Fibroblast of skin of right biceps (primary cell): ENCODE measurements at places on chromosomes 16 and 17.
A peak's percentile ranks its signal among the peaks of the same experiment; 100 is the strongest.

DNA sequence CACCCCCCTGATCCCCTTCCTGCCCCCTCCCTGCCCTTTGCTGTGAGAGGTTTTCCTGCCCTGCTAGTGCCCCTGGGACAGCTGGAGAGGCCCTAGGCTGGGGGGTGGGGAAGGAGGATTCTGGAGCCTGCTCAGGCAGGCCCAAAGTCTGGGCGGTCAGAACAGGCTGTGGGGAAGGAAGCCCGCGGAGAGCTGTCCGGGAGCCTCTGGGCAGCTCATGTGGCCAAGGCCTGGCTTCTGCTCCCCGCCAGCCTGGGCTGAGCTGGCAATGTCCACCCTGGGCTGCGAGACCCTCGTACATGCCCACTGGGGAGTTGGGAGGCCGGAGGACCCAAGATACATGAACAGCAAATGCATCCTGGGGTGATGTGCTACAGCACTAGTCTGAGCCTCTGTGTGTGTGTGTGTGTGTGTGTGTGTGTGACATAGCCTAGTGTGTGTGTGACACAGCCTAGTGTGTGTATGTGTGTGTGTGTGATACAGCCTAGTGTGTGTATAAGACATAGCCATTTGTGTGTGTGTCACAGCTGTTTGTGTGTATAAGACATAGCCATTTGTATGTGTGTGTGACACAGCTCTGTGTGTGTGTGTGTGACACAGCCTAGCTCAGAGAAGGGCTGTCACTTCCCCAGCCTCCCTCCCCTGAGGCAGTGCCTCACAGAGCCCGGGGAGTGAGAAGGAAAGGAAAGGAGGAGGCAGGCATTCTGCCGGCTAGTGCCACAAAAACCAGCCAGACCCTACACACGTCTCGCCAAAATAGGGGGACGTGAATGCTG, 201.4 kb upstream of the CIBAR2 start:
- DNase-seq, result peak; percentile 29

DNA sequence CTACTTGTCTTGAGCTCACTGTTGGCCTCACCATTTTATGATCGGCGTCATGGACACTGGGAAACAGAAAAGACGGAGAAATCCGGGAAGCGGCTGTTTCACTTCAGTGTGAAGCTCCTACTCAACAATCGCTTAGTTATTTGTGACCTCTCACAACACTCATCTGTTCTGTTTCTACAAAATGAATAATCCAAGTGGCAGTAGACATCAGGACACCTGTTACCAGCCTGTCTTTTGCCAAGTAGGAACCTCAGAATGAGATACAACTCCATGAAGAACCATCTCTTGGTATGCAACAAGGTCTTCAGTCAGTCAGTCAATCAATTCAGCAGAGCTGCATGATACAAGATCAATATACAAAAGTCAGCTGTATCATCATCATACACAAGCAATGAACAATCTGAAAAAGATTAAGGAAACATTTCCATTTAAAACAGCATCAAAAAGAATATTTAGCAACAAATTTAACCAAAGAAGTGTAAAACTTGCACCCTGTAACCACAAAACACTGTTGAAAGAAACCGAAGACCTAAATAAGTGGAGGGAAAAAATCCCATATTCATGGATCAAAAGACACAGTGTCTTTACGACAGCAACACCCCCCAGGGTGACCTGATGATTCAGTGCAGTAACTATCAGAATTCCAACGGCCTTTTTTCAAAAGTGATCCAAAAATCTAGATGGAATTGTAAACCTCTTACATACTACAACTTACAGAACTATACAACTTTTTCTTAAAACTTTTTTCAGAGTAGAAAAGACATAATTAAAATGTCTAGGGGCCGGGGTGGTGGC, 63.4 kb downstream of the ANKRD11 start:
- DNase-seq, result peak; percentile 63

DNA sequence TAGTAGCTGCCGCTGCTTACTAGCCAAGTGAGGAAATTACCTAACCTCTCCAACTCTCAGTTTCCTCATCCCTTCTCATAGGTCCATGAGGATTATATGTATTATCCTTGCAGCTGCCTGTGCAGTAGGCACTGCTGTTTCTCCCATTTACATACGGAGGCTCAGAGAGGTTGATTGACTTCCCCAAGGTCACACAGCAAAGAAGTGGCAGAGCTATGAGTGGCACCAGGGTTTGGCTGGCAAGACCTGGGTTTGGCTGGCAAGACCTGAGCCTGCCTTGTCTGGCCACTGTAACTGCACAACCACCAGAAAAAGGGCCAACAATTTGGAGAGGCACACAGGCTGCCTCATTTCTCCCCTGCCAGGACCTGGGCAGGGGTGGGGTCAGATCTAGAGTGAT, 2.5 kb upstream of the NDRG4 start:
- DNase-seq, result no peak

- no peak for DNase-seq
Measured at GRCh38 chr17:70295731-70296130, 126.4 kb downstream of the KCNJ2 start.

GRCh38 chr17:64778240-64779097, 116.4 kb upstream of the SMURF2 start:
- no peak for DNase-seq

DNA sequence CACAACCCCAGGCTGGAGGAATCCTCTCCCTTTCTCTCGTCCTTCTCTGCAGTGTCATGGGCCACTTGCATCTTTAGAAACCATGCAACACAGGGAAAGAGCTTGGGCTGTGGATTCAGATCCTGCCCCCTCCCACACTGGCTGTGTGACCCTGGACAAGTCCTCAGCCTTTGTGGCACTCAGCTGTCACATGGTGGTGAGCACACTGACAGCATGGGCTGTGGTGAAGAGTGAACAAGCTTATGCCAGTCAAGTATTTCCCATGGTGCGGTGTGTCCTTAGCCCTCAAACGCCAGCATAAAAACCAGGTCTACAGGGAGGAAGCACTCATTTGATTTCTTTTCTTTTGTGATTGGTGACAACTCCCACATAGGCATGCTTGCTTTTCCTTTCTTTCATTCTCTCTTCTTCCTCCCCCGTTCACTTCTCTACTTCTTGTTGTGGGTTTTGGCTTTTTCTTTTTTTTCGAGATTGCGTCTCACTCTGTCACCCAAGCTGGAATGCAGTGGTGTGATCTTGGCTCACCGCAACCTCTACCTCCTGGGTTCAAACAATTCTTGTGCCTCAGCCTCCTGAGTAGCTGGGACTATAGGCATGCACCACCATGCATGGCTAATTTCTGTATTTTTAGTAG, 314.2 kb downstream of the CPPED1 start:
- DNase-seq, result no peak

- DNase-seq, result no peak
Measured at GRCh38 chr17:80181431-80181830, 11.6 kb downstream of the CARD14 start.

- DNase-seq, result no peak
Measured at GRCh38 chr17:79814127-79814973, 17.5 kb upstream of the CBX8 start.

GRCh38 chr16:51607201-51607651, 456.2 kb upstream of the SALL1 start:
- DNase-seq, result peak; percentile 12

- DNase-seq, result peak; percentile 34
Measured at GRCh38 chr17:66661411-66662256, 173.3 kb upstream of the CACNG5 start.

DNA sequence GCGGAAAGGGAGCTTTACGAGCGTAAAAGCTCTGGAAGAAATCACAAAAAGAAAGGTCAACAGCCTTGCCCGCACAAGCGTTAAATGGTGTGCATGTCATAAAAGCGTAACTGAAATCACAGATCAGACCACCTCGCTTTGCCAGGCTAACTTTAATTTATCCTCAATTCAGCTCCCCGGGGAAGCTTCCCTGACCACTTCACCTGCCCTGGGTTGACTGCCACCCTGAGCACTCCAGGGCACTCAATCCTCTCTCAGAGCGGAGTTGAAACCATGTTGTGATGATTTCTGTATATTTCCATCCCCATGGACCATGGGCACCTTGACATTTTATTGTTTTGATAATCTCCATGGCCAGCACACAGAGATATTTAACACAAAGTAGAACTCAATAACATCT, 16.1 kb upstream of the NAGS start:
- DNase-seq, result no peak

- DNase-seq, result no peak
Measured at GRCh38 chr17:68094481-68095078, 59.0 kb downstream of the KPNA2 start.

DNA sequence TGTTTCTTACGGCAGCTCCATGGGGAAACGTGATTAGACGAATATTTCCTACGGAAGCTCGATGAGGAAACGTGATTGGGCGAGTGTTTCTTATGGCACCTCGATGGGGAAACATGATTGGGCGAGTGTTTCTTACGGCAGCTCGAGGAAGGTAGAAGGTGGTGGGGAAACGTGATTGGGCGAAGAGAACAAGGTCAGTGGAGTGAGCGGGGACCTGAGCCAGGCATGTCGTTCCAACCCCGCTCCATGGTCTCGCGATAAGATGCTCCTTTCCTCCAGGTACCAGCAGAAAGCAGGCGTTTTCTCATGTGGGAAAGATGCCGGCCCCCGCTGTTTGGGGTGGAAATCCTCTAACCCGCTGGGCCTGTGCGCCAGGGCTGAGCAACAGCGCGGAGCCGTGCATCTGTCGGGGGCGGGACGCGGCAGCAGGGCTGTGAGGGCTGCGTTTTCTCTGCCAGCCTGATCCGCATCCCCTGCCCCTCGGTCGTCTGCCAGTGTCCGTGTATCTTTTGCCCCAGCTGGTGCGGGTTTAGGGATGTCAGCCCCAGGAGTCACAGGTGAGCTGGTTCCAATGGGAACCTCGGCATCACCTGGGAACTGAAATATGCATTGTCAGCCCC, 25.6 kb upstream of the DOC2B start:
- no peak for DNase-seq

- DNase-seq, result no peak
Measured at GRCh38 chr17:28392491-28392890, 13.5 kb downstream of the SLC46A1 start.

DNA sequence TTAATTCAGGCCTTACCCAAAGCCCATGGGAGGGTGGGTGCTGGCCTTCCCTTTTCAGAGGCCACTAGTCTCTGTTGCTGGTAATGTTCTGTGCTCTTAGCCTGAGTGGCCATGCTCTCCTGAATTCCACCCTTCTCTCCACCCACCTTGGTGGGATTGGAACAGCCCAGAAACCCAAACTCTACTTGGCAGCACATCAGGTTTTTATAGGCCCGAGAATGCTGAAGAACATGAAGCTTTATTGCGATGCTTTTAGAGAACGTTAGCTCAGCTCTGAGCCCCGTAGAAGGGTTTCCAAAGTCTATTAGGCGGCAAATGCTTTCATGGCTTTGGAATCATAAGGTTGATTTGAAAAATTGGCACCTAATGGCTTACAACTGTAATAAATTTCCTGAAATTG, 209.3 kb downstream of the MSI2 start:
- DNase-seq, result no peak

DNA sequence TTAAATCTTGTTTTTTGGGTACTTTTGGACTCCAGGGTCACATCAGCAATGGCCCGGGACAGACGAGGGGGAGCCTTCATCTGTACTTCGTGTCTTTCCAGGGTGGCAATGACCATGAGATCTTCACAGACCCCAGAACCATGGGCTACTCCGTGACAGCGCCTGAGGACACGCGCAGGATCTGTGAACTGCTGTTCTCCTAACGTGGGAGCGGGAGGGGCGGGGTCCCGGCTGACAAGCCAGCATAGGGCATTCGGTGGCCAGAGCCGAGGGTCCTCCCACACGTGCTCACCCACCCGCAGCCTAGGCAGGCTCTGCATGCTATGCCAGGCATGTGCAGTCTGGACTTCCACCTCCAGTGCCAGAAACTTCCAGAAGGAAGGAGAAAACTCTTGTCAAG, 21.2 kb downstream of the CARHSP1 start:
- no peak for DNase-seq

- no peak for DNase-seq
Measured at GRCh38 chr16:90046971-90047713, 27.9 kb upstream of the DBNDD1 start.

DNA sequence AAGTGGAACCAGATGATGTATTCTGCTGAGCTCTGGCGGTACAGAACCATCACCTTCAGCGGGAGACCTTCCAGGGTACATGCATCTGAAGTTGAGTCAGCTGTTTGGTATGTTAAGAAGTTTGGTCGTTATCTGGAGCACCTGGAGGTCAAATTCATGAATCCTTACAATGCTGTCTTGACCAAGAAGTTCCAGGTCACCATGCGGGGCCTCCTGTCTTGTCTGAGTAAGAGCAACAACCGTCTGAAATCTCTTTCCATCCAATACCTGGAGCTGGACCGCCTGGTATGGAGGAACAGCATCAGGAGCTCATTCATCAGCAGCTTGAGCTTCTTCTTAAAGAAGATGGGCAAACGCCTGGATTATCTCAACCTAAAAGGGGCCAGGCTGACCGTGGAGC, 4.0 kb downstream of the FBXO39 start:
- no peak for DNase-seq

GRCh38 chr16:11950388-11950787, 8.5 kb upstream of the NPIPB2 start:
- no peak for DNase-seq

GRCh38 chr16:78552716-78553115, 453.3 kb downstream of the WWOX start:
- DNase-seq, result no peak
